ENCODE measurements at places on chromosomes 12 and 14. TPM values are rescaled to one million over a fixed set of nuclear protein-coding genes. Genes with fewer than 3 reads are reported as not detected.
A peak's percentile ranks its signal among the peaks of the same experiment; 100 is the strongest.

GRCh38 chr12:82694276-82694675 is 7.6 kb downstream of the TMTC2 start:
- H3K27me3 ChIP-seq, result no peaks in the 10 kb centered on the region
- no peak overlapping the region for H3K27ac ChIP-seq
- no peaks in the 10 kb centered on the region for H3K4me1 ChIP-seq
- no peak overlapping the region for H3K4me3 ChIP-seq

- H3K4me1 ChIP-seq, result no peaks in the 10 kb centered on the region
- no peak overlapping the region for H3K4me3 ChIP-seq
- H3K27ac ChIP-seq, result no peak overlapping the region
- H3K27me3 ChIP-seq, result no peaks in the 10 kb centered on the region
Observed at GRCh38 chr12:47751561-47751960, 7.1 kb downstream of the RAPGEF3 start.

Gene GYS2
- total RNA-seq, result not detected

Gene RERG
- 61.6 TPM for total RNA-seq

GRCh38 chr14:26873362-26873960 is 275.6 kb upstream of the NOVA1 start:
- H3K27ac ChIP-seq, result no peak overlapping the region
- no peak for DNase-seq
- H3K4me1 ChIP-seq, result peaks cover 3% of the 10 kb centered on the region
- H3K36me3 ChIP-seq, result no peaks in the 10 kb centered on the region
- H3K4me3 ChIP-seq, result no peak overlapping the region
- no peaks in the 10 kb centered on the region for H3K27me3 ChIP-seq

- no peak overlapping the region for H3K4me3 ChIP-seq
- H3K36me3 ChIP-seq, result no peaks in the 10 kb centered on the region
- H3K4me1 ChIP-seq, result no peaks in the 10 kb centered on the region
- no peak overlapping the region for H3K27ac ChIP-seq
- DNase-seq, result no peak
Observed at GRCh38 chr14:94535506-94535905, 25.7 kb upstream of the SERPINA4 start.

- H3K27me3 ChIP-seq, result no peaks in the 10 kb centered on the region
- H3K4me3 ChIP-seq, result no peak overlapping the region
- no peak for DNase-seq
- H3K27ac ChIP-seq, result no peak overlapping the region
- no peaks in the 10 kb centered on the region for H3K4me1 ChIP-seq
- H3K36me3 ChIP-seq, result no peaks in the 10 kb centered on the region
Observed at GRCh38 chr12:58285551-58285950, 344.2 kb downstream of the ATP23 start.

Gene TM7SF3
- 32.8 TPM for total RNA-seq

Gene SERPINA1
- total RNA-seq, result 6.6 TPM

DNA sequence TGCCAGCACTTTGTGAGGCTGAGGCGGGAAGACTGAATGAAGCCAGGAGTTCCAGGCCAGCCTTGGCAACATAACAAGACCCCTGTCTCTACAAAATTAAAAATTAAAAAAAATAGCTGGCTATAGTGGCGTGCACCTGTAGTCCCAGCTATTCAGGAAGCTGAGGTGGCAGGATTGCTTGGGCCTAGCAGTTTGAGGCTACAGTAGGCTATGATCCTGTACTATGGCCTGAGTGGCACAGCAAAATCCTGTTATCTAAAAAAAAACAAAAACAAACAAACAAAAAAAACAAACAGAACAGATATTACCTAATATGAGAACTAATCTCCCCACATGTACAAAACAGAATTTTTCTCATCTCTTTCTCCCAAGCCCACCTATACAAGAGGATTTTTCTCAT is 15.7 kb downstream of the TMEM116 start:
- H3K4me3 ChIP-seq, result no peak overlapping the region
- no peak for DNase-seq
- H3K27ac ChIP-seq, result no peak overlapping the region
- H3K4me1 ChIP-seq, result no peaks in the 10 kb centered on the region
- no peaks in the 10 kb centered on the region for H3K27me3 ChIP-seq

- no peak for DNase-seq
- H3K27ac ChIP-seq, result no peak overlapping the region
- no peaks in the 10 kb centered on the region for H3K27me3 ChIP-seq
- no peaks in the 10 kb centered on the region for H3K4me1 ChIP-seq
- H3K4me3 ChIP-seq, result no peak overlapping the region
Observed at GRCh38 chr12:83046019-83046418, 359.3 kb downstream of the TMTC2 start.

DNA sequence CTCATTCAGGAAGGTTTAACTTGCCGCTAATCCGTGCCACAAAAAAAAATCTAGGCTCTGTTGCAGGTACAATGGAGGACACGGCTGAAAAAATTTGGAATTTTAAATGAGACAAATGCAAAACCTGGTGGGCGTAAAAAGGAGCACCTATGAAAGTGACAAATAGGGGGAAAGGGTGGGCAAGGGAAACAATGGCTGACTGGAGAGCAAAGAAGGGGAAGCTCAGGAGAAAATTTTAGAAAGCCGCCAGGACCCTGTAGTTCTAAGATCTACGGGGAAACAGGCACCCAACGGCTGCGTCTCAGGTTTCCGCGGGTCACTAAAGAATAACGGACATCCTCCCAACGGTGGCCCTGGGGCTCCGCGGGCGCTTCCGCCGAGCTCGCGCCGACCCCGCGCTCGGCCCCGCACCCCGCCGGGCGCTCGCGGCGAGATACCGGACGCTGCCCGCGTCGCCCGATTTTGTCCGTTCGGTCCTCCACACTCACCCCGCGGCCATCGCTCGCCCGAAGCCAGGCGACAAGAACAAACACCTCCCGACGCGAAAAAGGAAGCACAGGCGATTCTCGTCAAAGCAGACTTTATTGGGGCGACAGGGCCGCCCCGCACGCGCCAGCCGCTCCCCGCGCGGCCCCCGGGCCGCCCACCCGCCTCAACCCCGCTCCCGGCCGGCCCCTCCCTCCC is 1.1 kb upstream of the YY1 start:
- no peaks in the 10 kb centered on the region for H3K36me3 ChIP-seq
- peak overlapping the region; percentile 83 for H3K4me3 ChIP-seq
- peak; percentile 48 for DNase-seq

- no peaks in the 10 kb centered on the region for H3K36me3 ChIP-seq
- no peak overlapping the region for H3K4me3 ChIP-seq
- no peak overlapping the region for H3K27ac ChIP-seq
- DNase-seq, result no peak
Observed at GRCh38 chr12:115032521-115032920, 348.5 kb upstream of the TBX3 start.

DNA sequence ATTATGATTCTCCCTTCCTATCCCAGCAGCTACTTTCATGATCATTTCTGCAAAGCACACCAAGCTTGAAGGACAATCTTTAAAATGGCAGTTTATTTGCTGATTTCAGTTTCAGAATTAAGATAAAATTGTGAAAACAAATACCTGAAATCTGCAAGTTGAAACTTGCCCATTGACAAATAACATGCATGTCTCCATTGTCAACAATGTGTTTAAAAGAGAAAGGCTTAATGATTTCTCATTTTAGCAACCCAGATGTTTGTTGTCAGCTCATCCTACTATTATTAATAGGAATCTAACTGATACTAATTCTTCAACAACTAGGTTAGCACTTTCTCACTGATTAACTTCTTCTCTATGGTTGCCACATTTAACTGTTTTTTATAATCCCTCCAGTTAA is 474.6 kb downstream of the PRKD1 start:
- H3K4me1 ChIP-seq, result no peaks in the 10 kb centered on the region
- no peak for DNase-seq
- no peak overlapping the region for H3K4me3 ChIP-seq
- H3K27ac ChIP-seq, result no peak overlapping the region
- no peaks in the 10 kb centered on the region for H3K36me3 ChIP-seq

DNA sequence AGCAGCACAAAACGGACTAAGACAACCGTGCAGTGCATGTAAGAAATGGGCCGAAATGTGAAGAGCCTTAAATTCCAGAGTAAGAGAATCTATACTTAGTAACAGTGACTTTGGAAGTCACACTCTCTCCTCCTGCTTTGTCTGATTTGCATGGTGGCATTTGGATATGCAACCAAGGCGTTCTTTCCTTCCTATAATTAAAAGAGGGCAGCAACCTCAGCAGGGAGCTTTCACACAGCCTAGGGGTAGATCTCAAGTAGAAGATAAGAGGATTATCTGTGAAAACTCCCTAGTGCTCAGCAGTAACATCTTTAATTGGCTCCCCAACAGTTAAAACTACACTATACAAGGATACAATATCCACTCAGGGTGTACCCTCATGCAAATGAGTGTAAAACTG is 16.5 kb downstream of the GMFB start:
- peak overlapping the region; percentile 44 for H3K27ac ChIP-seq
- no peak for DNase-seq

Data from uterus (tissue), 4 donors.